ENCODE measurements at places on chromosomes 16 and 17.

- DNase-seq, result no peak
These were observed 45.0 kb upstream of the MRPS23 start for GRCh38 chr17:57894848-57895247.

DNA sequence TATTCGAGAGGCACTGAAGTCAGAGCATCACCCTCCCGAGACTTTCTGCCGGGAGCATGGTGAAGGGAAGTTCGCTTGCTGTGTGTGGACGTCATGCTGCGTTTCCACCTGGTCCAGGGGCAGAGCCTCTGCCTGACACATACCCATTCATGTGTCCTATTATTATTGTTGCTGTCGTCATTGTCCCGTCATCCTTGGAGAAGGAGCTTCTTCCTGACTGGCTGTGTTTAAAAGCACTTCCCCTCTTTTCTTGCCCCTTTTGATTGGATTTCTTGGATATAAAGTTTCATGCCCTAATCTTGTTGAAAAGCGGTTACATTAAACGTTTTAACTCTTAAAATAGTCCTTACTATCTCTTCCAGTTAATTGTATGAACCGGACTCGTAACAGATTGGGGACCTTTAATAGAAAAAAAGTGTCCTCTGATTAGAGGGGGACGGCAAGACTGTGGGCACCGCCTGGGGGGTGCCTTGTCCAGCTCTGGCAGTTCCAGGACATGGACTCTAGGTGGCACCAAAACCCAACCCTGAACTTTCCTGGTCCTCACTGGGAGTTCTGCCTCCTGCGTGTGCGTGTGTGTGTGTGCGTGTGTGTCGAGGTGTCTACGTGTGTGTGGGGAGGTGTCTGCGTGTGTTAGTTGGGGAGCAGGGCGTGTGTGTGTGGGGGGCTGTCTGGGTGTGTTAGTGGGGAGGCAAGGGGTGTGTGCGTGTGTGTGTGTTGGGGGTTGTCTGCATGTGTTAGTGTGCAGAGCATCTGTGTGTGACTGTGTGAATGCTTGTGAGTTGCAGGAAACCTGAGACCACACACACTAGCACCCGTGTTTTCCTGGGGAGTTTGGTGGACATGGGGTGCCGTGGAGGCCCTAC, 133.3 kb upstream of the CIBAR2 start:
- peak; percentile 49 for DNase-seq

GRCh38 chr16:85394456-85395206, 218.5 kb upstream of the GSE1 start:
- no peak for DNase-seq

GRCh38 chr17:49471769-49472168, 23.3 kb upstream of the NGFR start:
- no peak for DNase-seq

GRCh38 chr16:76309639-76310335, 32.6 kb downstream of the CNTNAP4 start:
- no peak for DNase-seq

DNA sequence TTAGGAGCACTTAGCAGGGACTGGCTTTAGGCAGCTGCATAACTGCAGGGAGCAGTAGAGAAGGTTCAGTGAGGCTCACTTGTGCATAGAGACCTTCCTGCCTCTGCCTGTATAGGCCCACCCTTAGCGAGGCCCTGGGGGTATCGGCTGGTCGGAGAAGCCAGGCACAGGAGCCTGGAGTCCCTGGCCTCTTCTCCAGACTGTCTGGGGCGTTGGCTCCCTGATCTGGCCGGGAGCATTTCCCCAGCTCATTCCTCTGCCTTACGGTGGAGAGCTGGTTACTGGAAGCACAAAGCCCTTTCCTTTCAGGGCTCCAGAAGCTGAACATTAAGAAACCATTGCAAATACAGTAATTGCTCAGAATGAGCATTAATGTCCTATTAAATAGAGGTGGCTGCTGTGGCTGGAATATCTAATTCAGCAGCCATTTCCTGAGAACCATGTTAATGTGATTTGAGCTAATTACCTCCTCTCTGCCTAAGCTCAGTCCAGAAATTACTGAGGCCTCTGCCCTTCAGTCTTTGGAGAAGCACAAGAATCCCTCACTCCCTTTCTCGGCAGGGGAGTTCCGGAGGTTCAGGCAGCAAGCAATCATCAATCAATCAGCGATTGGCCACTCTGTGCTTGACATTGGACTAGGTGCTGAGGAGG, 18.8 kb upstream of the TMEM220 start:
- no peak for DNase-seq

GRCh38 chr16:84059946-84060901, 17.6 kb upstream of the SLC38A8 start:
- DNase-seq, result no peak

DNA sequence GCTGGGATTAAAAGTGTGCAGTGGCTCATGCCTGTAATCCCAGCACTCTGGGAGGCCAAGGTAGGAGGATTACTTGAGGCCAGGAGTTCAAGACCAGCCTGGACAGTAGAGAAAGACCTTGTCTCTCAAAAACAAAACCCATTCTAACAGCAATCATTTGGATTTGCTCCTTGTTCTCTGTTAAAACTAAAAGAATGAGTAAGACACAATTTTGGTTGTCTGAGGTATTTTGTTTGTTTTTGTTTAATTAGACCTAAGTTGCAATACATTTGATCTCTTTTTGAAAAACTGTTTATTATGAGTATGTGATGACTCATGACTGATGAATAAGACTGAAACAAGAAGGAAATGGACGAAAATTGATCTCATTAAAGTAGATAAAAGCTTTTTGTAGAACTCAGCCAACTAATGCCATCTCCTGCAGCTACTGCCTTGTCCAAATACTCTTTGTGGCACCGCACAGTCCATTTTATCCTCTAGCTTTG, 29.0 kb downstream of the GLG1 start:
- no peak for DNase-seq

- no peak for DNase-seq
These were observed 54.5 kb upstream of the HLF start for GRCh38 chr17:55210292-55210691.

DNA sequence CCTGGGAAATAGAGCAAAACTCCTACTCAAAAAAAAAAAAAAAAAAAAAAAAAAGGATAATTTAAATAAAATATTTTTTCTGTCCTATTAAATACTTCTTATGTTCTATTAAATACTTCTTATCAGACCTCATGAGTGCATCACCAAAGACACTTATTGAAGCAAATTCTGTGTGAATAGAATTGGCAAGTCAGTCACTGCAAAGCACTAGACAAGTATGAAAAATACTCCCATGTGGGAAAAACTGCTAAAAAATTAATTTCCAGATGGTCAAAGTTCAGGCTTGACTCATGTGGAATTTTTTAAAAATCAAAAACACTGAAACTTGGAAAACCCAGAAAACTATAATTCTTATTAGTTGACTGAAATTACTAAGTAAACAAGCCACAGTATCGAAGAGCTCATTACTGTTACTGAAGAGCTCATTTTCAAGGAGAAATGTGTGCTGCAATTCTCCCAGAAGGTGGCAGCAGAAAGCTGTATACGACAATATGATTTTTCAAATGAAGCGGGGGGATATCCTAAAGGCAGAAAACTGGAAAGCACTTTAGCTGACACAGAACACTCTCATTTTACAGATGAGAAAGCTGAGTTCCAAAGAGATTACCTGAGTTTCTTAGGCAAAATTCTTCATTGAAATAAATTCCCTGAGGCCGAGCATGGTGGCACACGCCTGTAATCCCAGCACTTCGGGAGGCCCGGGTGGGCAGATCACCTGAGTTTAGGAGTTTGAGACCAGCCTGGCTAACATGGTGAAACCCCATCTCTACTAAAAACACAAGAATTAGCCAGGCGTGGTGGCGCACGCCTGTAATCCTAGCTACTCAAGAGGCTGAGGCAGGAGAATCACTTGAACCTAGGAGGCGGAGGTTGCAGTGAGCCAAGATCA, 15.9 kb upstream of the FBXO47 start:
- DNase-seq, result peak; percentile 52

GRCh38 chr17:3879186-3879585, 13.7 kb downstream of the CAMKK1 start:
- no peak for DNase-seq

DNA sequence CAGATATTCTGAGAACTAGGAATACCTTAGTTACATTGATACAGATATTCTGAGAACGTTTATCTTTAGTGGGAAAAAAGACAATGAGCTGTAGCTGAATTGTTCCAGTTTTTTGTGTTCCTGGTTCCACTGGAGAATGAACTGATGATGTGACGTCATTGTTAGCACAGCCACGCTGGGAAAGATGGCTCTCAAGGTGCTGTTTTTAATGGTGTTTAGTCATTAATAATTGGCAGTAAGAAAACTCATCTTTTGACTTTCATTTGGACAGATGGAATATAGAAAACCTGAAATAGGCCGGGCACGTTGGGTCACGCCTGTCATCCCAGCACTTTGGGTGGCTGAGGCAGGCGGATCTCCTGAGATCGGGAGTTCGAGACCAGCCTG, 10.4 kb downstream of the FOXK2 start:
- no peak for DNase-seq

GRCh38 chr17:50661348-50661747, 26.7 kb downstream of the ABCC3 start:
- DNase-seq, result no peak

DNA sequence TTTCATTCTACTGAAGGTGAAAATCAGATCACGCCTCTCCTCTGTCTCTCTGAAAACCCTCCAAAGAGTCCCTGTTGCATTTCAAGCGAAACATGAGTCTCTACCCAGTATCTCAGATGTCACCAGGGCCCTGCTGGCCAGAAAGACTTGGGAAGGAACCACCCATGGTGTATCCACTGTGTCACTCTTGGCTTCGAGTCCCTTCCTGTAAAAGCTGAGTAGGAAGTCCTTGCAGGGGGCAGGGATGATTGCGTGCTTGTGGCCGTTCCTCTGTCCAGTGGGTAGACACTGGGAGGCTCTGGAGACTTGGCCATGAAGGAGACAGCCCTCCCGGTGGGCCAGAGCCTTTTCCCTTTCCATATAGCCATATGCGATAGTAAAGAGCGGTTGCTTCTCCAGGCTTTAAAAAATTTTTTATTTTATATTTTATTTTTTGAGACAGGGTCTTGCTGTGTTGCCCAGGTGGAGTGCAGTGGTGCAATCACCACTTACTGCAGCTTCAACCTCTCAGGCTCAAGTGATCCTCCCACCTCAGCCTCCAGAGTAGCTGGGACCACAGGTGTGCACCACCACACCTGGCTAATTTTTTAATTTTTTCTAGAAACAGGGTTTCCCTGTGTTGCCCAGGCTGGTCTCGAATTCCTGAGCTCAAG, 19.0 kb upstream of the RMI2 start:
- no peak for DNase-seq

- peak; percentile 56 for DNase-seq
These were observed 681 bp downstream of the TMEM102 start for GRCh38 chr17:7435676-7436555.

DNA sequence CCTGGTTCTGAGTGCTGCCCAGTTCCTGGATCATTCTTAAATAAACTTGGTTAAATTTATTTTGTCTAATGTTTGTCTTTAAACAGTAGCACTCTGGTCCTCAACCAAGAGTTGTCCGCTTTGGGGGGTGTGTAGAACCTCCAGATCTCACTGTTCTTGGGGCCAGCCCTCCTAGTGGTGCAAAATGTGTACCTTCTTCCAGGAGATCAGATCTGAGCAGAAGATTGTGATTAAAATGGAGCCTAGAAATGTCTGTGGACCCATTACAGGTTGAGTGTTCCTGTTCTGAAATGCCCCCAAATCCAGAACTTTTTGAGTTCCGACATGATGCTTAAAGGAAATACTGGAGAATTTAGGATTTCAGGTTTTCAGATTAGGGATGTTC, 46.0 kb upstream of the CLEC18A start:
- no peak for DNase-seq

GRCh38 chr17:44927696-44928095, 12.4 kb upstream of the GFAP start:
- peak; percentile 0 for DNase-seq

GRCh38 chr17:69900829-69901228, 174.2 kb upstream of the KCNJ16 start:
- no peak for DNase-seq

DNA sequence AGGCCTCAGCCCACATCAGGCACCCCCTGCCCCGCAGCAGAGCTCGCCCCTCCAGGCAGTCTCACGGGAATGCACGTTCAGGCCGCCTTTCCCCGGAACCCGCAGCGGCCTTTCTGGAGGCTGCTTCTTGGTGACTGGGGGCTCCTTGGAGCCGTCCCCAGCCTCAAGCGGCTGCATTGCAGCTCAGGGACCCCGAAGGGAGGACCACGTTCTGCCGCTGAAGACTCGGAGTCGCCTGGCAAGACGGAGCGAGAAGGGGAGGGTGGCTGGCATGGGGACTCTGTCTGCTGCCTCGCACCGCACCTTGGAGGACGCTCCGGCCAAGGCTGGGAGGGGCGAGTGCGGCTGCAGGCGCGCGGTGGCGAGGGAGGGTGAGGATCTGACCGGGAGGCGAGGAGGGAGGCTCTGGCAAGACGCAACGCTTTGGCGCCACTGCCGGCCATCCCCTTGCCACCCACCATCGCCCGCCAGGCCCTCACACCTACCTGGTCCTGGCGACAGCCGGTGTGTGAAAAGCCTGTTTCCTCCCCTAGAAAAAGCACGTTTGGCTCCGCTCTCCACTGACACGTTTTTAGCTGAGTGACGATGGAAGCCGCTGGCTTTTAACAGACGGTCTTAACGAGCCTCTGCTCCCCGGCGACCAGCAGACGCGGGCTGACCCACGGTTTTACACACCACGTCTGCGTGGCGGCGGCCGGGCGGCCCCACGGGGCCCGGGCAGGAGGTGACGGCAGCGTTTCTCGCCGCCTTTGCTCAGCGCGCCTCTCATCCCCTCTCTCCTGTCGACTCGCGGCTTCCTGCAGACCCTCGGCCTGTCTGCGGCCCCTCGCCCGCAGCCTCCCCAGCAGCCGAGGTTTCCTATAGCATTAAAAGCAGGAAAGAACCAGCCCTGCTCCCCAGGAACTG, 16.7 kb upstream of the GNG13 start:
- no peak for DNase-seq

- DNase-seq, result no peak
These were observed 268.3 kb downstream of the ABCC12 start for GRCh38 chr16:47887496-47887895.

GRCh38 chr17:30824356-30825145, at the start of gene CRLF3:
Gene CRLF3, minus strand, starts transcription at chr17:30824692. Its CDS starts 41 bp downstream, at chr17:30824651.
- peak; percentile 91 for DNase-seq

DNA sequence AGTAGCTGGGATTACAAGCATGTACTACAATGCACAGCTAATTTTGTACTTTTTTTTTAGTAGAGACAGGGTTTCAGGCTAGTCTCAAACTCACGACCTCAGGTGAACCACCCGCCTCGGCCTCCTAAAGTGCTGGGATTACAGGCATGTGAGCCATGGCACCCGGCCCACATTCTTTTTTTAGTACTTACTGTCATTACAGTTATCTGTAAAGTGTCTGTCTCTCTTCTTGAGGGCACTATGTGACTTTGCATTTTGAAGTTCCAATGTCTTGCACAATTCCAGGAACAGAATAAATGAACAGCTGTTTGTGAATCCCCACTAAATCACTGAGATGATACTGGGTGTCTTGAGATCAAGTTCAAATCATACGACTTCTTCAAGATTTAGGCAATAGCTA, 1540.3 kb downstream of the CDH11 start:
- no peak for DNase-seq

DNA sequence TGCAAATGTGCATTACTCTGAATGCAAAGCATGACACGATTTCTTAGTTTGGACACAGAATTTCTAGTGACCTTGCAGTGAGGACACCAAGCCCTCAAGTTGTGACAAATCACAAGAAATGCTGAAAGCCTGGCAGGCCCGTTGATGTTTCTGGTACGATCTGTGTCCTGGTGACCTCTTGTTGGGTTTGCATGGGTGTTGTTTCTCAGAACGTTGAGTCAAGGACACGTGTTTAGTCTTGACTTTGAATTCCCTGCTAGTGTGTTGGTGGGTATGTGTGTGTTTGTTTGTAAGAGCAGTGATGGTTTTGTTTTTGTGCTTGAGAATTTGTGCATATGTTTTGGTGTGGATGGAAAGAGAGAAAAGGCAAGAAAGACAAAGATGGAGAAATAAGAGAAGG, 37.8 kb upstream of the MAF start:
- no peak for DNase-seq

Data from CD4-positive, alpha-beta T cell treated with Interleukin-15 for 1 hour (primary cell).